Left renal cortex interstitium (tissue), 4 donors: ENCODE measurements at places on chromosomes 3 and 15. TPM values are rescaled to one million over a fixed set of nuclear protein-coding genes. Genes with fewer than 3 reads are reported as not detected.

GRCh38 chr3:132253262-132253878, 63.8 kb upstream of the ACP3 start:
- DNase-seq = peak; percentile 13

GRCh38 chr15:85005746-85006145, 24.1 kb downstream of the PDE8A start:
- no peak for DNase-seq

GRCh38 chr3:5429517-5429890, 242.0 kb downstream of the EDEM1 start:
- DNase-seq = no peak

- peak; percentile 12 for DNase-seq
Measured at GRCh38 chr15:27327467-27328025, 356.6 kb downstream of the GABRG3 start.

- no peak for DNase-seq
Measured at GRCh38 chr15:34892963-34893591, 76.5 kb downstream of the AQR start.

GRCh38 chr3:186160691-186161243, 51.9 kb upstream of the ETV5 start:
- no peak for DNase-seq

DNA sequence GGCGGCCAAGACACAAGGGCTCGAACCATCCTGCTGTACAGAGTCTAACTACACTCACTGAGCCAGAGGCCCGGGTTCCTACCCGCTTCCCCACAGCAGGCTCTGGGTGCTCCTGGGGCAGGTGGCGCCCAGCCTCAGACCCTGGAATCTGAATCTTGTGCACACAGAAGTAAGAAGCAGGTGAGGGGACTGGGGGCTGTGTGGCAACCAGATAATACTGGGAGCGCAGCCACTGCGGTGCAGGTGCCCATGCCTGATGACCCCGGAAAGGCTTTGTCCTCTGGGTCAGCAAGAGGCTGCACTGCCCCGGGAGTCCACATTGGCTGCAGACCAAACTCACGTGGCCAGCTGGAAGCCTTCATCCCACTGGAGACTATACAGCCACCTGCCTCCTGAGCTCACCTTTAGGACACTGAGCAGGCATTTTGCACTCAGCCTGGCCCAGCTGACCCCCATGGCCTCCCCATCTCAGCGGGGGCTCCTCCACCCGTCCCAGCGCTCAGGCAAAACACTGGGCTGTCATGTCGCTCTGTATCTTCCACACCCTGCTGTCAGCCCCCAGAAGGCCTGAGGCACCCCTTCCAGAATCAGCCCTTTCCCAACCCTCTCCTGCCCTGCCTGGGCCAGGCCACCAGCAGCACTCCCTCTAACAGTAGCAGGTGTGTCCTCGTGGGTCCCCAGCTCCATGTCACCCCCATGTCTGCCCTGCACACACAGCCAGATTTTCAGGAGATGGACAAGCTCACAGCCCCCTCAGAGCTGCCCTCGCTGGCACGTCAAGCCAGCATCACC, 101.0 kb upstream of the IQSEC1 start:
- DNase-seq = no peak

GRCh38 chr15:81309647-81310450, 14.1 kb downstream of the STARD5 start:
- DNase-seq = no peak

DNA sequence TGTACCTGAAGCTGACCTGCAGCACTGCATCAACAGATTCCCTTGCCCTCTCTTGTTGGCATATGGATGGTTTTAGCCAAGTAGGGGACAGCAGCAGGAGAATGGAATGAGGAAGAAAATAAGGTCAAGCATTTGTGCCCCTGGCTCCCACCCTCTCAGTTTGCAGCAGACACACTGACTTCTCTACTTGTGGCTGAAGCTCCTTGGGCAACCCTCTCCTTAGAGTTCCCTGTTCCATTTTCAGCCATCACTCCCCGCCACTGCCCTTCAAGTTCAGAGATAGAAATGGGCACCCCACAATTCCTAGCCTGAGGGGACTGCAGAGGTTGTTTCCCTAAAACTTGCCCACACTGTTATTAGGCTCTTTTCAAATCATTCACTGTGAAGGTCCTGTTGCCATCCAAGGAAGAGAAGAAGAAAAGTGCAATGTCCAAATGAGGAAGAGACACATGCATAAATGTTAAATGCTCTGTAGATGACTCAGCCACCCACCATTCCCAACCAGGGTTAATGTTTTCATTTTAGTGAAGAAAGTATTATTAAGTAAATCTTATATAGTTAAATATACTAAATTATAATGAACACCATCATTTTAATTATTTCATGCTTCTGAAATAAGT, 295.9 kb upstream of the UBE2E2 start:
- DNase-seq = no peak

DNA sequence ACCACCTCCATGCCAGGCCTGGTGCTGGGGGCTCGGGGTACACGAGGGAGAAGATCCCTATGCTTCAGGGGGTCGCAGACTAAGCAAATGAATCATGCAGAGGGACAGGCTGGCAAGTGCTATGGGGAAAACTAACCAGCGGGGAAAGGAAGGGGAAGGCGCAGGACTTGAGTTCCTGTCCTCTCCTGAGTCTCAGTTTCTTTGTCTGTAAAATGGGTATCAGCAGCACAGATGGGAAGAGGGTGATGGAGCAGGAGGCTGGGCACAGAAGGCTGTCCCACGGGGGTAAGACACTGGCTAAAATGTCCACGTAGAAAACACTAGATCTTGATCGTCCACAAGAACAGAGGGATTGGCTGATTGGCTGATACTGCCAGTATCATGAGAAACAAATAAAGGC, 39.8 kb downstream of the RGMA start:
- no peak for DNase-seq

- DNase-seq = no peak
Measured at GRCh38 chr3:157248590-157249422, 88.9 kb upstream of the CCNL1 start.

DNA sequence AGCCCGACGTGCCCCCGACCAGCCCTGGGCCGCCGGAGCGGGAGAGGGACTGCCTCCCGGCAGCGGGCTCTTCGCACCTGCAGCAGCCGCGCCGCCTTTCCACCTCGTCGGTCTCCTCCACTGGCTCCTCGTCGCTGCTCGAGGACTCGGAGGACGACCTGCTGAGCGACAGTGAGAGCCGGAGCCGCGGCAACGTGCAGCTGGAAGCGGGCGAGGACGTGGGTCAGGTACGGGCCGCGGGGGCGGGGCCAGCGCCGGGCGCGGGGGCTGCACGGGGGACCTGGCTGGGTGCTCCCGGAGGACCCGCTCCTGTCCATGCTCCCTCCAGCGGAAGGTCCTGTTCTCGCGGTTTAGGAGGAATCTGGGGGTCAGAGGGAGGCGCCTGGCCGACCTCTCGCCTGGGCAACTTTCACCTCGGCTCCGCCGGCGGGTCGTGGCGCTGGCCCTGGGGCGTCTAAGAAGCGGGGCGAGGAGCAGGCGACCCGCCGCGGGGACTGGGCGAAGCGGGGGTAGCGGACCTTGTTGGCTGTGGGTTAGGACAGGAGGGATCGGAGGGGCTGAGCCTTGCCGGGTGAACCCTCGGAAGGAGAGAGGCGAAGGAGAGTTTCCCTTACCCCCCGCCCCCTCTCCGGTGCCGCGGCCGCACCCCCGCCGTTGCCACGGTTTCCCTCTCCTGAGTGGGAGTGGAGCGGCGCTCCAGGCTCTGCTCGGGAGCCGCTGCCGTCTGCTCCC, 682 bp downstream of the ITPKA start:
- no peak for DNase-seq

DNA sequence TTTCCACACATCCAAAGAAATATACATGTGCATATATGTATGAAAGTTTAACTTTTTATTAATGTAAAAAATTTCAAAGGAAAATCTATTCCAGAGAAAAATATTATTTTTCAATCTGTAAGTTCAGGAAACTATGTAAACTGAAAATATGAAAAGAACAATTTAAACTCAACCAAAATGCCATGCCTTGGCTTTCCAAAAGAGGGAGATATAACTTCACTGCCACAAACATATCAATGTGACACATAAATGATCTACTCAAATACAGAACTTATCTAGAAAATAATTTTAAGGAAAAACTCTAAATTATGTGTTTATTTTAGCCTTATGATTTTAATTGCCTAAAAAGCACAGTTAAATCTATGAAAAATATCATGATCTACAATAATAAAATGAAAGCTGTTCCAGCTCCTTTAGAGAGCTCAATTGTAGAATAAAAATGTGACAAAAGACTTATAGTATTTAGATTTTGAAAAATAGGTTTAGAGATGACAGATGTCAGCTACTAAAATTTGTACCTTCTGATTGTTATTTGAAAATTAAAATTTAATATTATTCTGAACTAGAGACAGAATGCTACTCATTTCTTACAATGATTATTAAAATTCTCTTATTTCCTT, 94.8 kb downstream of the GBE1 start:
- no peak for DNase-seq

GRCh38 chr3:131728898-131729642, 226.3 kb upstream of the MRPL3 start:
- DNase-seq = no peak

DNA sequence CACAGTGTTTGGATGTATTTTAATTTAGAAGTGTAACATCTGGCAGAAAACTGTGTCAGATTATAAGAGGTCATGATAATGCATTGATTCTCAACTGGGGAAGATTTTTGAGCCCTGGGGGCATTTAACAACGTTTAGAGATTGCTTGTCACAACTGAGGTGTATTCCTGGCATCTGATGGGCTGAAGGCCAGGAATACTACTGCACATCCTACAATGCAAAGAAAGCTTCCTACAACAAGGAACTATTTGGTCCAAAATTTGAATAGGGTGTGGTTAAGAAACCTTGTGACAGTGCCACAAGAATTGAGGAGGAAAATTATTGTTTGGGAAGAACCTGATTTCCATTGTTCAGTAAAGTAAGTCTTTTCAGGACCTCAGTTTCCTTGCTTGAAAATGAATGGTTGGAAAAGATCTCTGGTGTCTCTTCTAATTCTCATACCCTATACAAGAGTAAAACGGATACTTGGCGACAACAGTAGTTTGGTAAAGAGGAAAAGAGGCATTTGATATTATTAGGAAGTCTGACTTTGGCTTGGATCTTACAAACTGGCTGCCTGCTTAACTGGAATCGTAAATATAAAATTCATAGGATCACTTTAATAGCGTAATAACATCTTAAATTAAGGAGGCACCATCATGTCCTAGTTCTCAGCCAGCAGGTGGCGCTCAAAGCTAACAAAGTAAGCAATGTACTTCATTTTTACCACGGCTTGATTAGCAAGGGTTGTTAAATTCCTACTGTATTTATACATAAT, 4.3 kb downstream of the DAZL start:
- DNase-seq = peak; percentile 46

DNA sequence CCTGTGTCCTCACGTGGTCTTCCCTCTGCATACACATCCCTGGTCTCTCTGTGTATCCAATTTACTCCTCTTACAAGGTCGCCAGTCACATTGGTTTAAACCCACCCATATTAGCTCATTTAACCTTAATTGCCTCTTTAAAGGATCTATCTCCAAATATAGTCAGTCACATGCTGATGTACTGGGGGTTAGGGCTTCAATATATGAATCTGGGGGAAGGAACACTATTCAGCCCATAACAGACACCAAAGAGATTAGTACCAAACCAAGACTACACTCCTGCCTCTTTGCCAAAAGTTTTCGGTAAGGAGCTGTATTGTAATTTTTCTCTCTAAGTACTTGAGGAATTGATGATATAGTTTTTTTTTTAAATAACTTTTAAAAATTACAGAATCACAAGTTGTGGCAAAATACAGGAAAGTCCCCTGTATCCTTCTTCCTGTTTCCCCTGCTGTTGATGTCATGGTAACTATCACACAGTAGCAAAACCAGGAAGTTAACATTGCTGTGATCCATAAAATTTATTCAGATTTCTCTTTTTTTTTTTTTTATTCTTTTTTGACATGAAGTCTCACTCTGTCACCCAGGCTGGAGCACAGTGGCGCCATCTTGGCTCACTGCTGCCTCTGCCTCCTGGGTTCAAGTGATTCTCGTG, 67.8 kb downstream of the SLCO3A1 start:
- DNase-seq = no peak

GRCh38 chr15:70165716-70166284, 68.1 kb upstream of the TLE3 start:
- DNase-seq = no peak

DNA sequence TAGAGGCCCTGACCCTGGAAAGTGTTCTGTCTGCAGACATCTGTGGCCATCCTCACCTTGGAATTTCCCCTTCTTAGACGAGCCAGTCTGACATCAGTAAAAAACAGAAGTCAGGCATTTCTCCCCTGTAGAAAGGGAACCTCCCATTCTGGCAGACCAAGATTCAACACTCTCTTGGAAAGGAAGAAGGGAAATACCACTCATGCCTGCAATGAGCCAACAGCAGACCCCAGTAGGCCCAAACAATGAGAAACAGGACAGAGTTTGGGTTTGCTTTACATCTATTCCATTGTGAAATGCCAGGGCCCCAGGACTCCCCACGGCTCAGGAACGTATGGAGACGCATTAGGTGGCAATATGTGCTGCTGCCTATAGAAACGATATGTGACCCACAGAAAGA, 264.0 kb upstream of the NSMCE3 start:
- no peak for DNase-seq

CAMP gene
- 1.4 TPM for polyA plus RNA-seq

TAGLN3 gene
- polyA plus RNA-seq = 3.1 TPM

IQCB1 gene
- 39.4 TPM for polyA plus RNA-seq

MYO1E gene
- 142 TPM for polyA plus RNA-seq

SCAMP5 gene
- polyA plus RNA-seq = 24.8 TPM

PEX5L gene
- polyA plus RNA-seq = 0.59 TPM

CD86 gene
- 2.5 TPM for polyA plus RNA-seq

ACP3 gene
- 74.0 TPM for polyA plus RNA-seq

PLCD1 gene
- polyA plus RNA-seq = 21.8 TPM

SERPINI2 gene
- 2.7 TPM for polyA plus RNA-seq

ZNF660 gene
- polyA plus RNA-seq = 19.2 TPM
